Eye (tissue), 1 donor: ENCODE measurements at places on chromosomes 3 and 15.

GRCh38 chr3:49867400-49867799 lies 2.3 kb downstream of the CAMKV start:
- peak; percentile 20 for DNase-seq

DNA sequence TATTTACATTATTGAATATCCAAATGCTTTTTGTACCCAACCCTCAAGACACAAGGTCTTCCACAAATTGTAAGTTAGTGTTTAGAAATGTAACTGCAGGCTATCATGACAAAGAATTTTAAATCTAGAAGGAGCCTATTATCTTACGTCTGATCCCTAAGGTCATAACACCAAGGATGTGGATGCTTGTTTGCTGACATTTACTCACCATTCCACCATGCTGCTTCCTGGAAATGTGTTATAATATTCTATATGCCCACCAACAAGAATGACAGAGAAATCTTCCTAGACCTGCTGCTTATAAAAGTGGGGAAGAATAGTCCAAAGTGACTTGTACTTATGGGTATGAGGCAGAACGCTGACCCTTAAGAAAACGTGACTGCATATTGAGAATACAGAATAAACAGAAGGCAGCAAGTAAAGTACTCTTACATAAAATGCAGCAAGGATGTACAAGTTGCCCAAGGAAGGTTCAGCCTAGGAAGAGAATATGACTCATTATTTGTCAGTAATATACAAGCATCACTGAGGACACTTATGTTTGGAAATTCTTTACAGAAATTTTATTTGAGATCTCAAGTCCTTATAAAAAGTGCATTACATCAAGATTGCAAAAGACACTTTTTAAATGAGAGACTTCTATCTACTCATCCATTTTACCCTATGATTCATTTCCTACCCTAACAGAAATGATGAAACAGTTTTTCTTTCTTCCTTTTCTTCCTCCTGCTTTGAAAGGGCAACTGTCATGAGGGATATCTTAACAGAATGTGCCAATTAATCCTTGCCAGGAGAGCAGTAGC lies 59.6 kb downstream of the ESYT3 start:
- DNase-seq, result no peak

GRCh38 chr3:15430624-15431023 lies 3.2 kb downstream of the EAF1 start:
- DNase-seq, result no peak

GRCh38 chr3:102745881-102746280 lies 311.1 kb downstream of the ZPLD1 start:
- no peak for DNase-seq

DNA sequence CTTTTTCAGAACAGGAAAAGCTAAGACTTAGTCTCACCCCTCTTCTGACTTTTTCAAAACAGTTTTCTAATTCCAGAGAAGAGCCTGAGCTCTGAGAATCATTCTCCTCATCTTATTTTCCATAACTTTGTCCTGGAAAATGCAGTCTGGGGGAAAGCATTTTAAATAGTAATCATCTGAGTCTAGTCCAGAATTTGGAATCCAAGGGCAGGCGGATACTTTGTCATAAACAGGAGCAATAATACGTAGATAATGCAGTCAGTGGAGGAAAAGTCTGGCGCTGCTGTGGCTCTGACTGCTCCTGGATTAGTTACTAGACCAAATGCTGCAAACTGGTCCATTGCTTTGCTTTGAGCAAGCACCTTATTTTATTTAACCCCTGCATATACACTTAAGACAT lies 285.0 kb downstream of the THSD4 start:
- no peak for DNase-seq

DNA sequence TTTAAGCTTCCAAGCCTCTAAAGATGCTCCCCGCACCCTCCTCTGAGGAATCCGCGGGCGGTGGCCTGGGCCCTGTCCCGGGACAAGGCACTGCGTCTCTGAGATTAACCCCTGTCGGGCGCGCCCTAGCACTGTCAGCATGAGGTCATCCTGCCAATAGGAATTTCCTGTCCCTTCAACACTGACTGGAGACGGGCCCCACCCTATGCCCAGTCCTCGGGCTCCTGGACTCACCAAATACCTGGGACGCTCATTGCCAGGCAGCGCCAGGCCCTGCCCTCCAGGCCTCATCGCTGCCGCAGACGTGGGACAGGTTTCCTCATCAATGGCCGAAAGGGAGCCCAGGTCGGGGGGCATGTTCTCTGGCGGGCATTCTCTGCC lies 67.6 kb upstream of the SH3GL3 start:
- no peak for DNase-seq

DNA sequence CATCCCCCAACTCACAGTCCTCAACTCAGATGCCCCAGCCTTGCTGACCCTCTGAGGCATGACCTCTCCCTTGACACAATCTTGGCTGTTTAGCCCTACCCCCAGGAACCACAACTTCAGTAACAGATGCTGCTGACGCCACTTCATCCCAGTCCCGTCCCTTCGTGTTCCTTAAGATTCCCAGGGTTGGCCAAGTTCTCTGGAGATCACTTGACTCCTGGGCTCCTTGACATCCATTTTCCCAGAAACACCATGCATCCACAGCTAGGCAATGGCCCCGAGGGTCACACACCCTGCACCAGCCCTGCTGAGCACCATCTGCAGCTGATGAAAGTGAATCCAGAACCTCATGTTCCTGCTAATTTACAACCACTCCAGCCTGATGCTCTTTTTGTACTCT lies 6.9 kb downstream of the RTP2 start:
- DNase-seq, result no peak

DNA sequence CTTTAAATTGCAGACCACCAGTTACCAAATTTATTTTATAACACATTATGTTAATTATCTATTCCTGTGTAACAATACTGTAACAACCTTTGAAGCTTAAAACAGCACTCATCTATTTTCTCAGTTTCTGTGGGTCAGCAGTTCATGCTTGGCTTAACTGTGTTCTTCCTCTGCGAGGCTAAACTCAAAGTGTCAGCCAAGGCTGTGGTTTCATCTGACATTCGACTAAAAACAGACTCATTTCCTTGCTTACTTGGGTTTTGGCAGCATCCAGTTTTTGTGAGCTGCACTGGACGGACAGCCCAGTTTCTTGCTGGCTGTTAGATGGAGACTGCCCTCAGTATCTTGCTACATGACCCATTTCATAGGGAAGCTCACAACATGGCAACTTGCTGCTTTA lies 247.3 kb upstream of the KCNH8 start:
- DNase-seq, result no peak

DNA sequence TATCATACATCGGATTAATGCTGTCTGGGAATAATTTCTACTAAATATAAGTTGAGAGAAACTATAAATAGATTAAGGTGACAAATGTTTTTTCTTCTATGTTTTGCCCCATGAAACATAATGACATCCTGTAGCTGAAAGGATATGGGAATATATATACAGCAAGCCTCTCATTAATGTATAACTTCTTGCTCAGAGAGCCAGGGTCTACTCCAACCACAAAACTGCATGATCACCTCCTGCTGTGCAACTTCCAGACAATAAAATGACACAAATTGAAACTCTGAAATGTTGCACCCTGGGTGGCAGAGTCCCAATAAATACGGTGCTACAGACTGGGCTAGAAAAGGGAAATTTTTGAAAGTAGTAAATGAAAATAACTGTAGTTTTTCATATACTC lies 571.9 kb upstream of the CBLB start:
- no peak for DNase-seq

DNA sequence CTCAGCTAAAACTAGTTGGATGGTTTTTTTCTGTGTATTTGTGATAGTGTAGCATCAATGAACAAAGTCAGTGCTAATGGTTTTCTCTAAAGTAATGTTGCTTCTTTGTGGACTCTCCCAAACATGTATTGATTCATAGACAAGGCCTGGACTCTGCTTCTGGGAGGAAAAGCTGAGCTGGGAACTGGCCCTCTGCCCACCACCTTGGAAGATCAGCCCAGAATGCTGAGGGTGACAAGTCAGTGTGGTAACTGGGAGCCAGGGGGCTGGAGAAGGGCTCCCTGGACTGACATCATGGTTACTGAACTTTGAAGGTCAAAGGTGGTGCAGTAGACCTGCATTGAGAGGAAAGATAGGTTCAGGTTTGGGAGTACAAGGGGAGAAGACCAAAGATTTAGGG lies 3.0 kb downstream of the ARHGAP31 start:
- no peak for DNase-seq

DNA sequence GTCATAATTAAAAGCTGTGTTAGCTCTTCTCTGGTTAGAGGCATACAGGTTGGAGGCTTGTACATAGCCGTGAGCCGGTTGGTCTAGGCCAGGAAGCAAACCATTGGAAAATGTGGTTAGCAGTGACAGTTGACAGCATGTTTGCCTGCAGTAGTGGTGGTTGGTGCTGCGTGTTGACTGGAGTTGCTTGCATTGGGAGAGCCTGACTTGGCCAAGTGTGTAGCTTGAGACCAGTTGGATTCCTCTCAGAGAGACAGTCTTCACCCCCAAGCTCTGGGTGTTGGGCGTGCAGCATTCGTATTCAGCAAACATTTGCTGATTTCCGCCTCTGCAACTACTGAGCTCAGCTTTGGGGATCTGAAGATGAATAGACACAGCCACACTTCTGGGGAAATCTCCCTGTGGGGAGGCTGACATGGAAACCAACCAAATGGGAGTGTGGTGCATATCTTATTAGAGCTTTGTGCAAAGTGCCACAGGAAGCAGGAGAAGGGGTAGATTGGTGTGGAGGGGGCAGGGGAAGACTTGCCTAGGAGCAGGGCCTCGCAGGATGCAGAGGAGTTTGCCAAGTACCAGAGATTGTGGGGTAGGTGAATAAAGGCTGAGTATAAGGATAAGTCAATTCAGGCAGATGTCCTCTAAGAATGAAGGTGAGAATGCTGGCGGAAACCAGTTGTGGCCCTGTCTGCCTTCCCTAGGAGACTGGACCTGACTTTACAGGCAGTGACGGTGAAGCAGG lies 83.5 kb downstream of the IGF1R start:
- DNase-seq, result no peak

- no peak for DNase-seq
These were observed 16.7 kb downstream of the WDR48 start for GRCh38 chr3:39068556-39068955.

DNA sequence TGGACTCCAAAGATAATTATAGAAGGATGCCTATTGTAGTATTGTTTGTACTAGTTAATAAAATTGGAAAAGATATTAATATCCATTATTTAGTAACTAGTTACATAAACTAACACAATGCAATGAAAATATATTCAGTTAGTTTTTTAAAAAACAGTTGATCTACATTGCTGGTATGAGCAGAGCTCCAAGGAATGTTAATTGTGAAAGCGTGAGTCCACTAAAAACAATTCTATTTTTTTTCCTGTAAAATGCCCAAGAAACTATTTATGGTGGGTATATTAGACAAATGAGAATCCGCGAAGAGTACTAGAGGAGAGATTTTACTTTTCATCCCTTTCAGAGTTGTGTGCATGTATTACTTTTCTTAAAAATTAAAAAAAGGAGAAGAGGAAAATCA lies 104.3 kb downstream of the MCTP2 start:
- no peak for DNase-seq

DNA sequence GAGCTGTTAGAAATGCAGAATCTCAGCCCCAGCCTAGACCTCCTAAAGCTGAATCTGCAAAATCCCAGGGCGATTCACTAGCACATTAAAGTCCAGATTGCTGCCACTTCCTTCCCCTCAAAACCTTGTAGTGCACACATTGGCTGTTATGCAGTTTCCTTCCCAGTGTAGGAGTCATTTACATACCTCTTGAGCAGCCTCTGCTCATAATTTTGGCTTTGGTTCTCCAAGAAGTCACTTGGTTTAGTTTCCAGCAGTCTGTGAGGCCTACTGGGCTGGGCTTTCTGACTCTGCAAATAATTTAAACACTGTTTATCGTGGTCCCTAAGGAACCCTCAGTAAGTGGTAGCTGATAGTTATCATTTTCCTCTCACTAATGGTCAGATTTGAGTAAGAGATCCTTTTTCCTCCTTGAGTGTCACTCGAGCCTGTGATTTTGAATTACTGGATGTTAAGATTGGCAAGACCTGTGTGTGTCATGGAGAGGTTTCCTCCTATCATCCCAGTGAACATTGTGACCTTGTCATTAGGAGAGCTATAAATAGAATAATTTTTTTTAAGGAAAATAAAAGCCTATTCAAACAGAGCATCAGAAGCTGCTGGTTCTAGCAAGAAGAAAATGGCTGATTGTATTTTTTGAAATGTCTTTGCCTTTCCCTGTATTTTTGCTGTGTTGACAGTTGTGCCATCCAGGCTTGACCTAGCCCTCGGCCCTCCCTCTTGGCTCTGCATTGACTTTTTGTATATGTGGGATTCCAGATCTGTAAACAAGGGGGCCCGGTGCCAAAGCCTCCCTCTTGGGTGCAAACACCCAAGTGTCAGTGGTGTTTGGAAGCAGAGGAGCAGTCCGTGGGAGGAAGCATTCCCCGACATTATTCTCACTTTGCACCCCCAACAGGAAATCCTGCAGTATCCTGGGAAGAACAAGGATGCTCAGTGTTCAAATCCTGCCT lies 134.8 kb upstream of the ANKRD28 start:
- peak; percentile 19 for DNase-seq

DNA sequence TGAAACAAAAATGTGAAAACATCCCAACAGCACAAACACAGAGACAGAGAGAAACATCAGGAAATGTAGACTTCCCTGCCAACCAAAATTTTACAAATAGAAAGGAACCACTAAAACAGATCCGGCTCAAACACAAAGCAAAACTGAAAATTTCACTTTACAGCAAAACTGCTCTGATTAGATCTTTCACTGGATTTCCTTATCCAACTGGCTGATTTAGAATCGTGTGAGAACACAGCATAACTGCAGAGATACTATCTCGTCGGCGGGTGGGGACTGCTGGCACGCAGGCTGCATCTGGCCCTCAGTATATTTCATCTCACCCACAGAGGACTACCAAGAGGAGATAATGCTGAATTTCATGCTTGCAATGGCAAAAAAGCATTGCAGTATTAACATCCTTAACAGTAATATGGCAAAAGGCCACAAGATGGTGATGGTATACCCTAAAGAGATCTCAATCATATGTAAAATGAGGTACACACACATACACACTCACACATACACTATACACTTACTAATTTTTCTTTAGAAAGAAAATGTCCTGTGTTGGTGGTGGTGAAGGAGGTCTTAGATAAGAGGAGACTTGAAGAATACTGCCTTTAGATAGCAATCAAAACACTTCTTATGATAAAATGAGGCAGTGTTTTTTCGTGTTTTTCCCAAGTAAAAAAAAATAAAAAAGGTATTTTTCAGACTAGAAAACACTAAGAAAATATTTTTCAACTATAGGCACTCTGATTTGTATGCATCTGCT lies 10.6 kb upstream of the LEO1 start:
- DNase-seq, result peak; percentile 58

DNA sequence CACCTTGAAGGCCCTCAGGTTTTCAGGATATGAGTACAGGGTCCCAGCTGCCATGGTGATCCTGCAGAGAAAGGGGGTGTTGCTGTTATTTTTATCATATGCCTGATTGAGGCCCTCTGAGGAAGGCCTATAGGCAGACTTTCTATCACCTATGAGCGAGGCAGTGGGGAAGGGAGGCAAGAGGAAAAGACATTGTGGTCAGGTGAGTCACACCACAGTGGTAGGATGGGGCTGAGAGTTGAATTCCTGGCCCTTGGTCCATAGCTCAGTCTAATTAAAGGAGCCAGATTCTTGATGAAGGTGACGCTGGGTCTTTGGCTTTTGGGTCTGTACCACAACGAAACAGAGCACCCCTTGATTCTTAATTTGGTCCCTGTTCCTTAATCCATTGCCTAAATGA lies 72.7 kb downstream of the ZNF621 start:
- DNase-seq, result no peak

- DNase-seq, result no peak
These were observed 26.3 kb upstream of the POMGNT2 start for GRCh38 chr3:43132193-43132592.
